SJCRH30 (cell line): ENCODE measurements at places on chromosomes 16 and 17. TPM values are rescaled to one million over a fixed set of nuclear protein-coding genes. Genes with fewer than 3 reads are reported as not detected.

Gene CACNB1
- total RNA-seq = 4.6 and 8.3 TPM in 2 replicates

Gene FGF11
- 4.0 and 5.0 TPM in 2 replicates for total RNA-seq

Gene SMIM5
- 0.14 and 0.18 TPM in 2 replicates for total RNA-seq

Gene TBC1D3K
- not detected in 2 replicates for total RNA-seq

Gene CD300H
- total RNA-seq = not detected in 2 replicates

Gene B9D1
- total RNA-seq = 15.2 and 15.3 TPM in 2 replicates

GRCh38 chr16:85029408-85029784 lies 1.8 kb downstream of the KIAA0513 start:
- no peak for DNase-seq

GRCh38 chr17:81916234-81917001 lies 1.6 kb downstream of the SIRT7 start:
- DNase-seq = no peak

DNA sequence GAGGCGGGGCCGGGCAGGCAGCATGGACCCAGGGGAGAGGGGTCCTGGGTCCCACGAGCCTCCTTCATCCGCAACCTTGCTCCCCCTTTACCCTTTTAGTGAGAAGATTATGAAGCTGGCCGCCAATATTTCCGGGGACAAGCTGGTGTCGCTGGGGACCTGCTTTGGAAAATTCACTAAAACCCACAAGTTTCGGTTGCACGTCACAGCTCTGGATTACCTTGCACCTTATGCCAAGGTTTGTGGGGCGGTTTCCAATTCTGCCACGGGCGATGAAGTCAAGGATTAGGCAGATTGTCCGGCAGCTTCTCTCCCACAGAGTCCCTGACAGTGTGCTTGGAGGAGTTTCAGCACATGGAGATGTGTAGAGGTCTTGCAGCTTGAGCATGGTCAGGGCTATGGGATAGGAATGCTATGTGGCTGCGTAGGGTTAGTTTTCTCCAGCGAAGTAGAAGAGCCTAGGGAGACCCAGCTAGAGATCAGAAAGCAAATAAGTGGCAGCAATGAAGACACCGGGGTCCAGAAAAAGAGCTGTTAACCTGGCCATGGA lies 598 bp downstream of the NIP7 start:
- DNase-seq = no peak

DNA sequence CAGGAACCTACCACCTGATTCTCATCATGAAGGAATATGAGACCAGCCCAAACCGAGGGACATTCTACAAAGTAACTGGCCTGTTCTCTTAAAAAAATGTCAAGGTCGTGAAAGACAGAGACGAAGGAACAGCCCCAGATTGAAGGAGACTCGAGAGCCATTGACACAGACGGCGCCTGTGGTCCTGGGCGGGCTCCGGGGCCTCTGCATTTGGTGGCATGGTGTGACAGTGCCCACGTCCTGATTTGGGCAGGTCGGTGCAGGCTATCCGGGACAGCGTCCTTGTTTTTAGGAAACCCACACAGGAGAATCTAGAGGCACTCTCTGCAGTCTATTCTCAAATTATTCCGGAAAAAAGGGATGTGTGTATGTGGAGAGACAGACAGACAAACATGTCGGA lies 64.1 kb downstream of the ADCY9 start:
- DNase-seq = no peak

DNA sequence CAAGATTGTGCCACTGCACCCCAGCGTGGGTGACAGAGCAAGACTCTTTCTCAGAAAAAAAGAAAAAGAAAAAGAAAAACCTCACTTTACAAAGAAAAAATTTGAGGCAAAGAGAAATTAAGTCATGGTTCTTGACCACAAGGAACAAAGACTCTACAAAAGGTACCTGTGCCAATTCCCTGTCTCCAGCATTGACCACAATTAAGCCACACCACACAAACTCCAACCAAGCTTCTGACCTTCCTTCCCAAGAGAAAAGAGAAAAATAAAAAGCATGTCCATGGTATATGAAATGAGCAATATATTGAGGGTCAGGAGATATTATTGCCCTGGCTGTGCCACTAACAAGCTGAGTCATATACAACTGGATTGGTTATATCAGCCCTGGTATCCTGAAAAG lies 146.3 kb upstream of the NOG start:
- DNase-seq = no peak

DNA sequence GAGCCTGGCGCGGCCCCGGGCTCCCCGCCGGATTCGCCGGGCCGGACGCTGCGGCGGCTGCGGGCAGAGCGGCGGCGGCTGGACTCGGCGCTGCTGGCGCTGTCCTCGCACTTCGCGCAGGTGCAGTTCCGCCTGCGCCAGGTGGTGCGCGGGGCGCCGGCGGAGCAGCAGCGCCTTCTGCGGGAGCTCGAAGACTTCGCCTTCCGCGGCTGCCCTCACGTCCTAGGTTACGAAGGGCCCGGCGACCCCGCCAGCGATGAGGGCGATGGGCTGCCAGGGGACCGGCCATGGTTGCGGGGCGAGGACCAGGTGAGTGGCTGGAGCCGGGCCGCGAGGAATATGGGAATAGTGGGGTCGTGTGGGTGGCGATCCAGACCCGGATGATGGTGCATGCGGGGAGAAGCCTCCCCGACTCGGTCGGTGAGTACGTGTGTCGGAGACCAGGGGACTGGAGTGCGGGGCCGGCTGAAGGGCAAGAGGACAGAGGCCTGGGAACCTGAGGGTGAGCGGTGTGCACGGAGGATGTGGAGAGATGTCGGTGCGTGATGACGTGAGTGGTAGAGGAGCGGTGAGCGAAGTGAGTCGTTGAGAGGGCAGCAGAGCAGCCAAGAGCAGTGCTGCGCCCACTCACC lies 517 bp downstream of the RUNDC1 start:
- DNase-seq = peak; percentile 40

- DNase-seq = peak; percentile 84
Measured at GRCh38 chr17:42120770-42121769, at the start of gene KAT2A. Gene KAT2A (minus strand): TSS chr17:42121367. CDS start chr17:42121304, 63 bp downstream.

DNA sequence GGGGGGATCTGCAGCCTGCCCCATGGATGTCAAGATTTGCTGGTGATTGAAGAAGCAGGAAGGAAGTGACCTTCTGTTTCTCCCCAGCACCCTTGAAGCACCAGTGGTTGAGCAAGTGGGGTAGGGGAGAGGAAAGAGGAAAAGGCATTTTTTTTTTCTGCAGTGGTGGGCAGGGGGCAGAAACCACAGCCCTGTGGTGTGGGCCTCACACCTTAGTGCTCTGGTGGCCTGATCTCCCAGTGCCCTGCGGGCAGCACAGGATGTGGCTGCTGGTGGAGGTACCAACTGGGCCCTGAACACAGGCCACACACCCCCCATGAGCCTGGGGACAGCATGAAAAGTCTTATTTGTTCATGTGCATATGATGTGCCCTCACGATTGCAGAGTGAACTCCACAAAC lies 7.1 kb downstream of the ITGAD start:
- DNase-seq = no peak

DNA sequence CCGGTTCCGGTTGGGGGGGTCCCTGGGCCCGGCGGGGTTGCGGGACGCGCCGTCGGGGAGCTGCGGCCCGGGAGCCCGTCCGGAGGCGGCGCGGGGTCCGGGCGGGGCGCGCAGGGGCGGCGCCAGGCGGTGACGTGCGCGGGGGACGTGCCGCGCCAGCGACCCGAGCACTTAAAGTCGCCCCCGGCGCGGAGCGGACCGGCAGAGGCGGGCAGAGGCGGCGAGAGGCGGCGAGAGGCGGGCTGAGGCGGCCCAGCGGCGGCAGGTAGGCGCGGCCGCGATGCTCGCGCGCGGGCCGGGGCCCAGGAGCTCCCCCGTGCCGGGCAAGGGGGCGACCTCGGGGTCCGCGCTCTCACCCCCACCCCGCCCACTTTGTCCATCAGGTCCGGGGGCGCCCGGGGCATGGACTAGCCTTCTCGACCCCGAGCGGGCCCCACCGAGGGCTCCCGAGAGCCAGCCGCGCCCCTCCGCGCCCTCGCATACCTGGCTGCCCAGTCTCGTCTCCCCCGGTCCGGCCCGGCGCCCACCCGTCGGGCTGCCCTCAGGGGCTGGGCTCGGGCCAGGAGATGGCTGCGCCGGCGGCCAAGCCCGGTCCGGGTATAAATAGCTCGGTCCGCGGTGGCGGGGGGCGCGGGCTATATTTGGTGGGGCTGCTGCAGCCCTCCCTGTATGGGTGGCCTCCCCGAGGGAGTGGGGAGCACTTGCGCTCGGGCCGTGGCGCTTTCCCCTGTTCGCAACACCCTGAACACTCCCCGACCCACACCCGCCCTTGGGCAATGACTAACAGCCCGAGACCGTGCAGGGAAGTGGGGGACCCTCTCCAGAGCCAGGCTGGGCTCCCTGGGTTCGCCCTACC lies at the start of gene SLC16A3:
TSS of gene SLC16A3 (plus strand) at position 201 of the 856 bp plus-strand sequence. CDS start 6,967 bp downstream, outside the sequence.
- no peak for DNase-seq

- DNase-seq = no peak
Measured at GRCh38 chr16:11144122-11144521, 111.9 kb downstream of the SOCS1 start.

DNA sequence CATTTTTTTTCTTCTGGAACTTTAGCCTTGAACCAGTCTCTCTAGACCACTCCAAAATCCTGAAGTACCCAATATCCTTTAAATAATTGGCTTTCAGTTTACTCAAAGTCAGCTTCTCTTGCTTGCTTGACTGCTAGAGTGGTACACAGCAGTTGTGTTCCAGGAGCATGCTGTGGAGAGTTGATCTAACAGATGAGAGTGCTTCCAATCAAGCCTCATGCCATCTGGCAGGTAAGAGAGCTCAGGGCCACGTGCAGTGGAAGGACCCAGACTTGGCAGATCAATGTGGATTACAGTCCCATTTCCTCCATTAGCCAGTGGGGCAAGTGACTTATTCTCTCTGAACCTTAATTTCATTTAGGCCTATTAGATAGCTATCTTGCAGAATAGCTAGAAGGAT lies 15.7 kb downstream of the CNEP1R1 start:
- no peak for DNase-seq

GRCh38 chr16:69823831-69824563 lies 61.9 kb downstream of the WWP2 start:
- DNase-seq = no peak

GRCh38 chr17:49343273-49343672 lies 18.8 kb downstream of the ZNF652 start:
- no peak for DNase-seq

DNA sequence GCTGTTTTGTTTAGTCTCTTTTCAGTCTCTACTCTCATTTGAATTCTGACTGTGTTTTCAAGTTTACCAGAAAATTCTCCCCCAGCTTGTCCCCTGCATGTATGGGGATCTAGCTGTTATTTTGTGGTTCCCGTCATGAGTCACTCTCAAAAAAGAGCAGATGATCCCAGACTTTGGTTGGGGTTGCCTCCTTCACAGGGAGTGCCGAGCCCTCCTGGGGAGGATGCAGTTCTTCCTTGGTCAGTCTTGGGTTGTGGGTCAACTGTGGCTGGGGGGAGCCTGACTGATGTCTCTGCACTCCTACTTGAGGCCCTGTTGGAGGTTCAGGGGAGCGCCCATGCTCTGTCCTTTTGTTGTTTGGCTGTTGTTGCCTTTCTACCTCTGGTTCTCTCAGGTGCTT lies 37.7 kb downstream of the EPN2 start:
- no peak for DNase-seq

DNA sequence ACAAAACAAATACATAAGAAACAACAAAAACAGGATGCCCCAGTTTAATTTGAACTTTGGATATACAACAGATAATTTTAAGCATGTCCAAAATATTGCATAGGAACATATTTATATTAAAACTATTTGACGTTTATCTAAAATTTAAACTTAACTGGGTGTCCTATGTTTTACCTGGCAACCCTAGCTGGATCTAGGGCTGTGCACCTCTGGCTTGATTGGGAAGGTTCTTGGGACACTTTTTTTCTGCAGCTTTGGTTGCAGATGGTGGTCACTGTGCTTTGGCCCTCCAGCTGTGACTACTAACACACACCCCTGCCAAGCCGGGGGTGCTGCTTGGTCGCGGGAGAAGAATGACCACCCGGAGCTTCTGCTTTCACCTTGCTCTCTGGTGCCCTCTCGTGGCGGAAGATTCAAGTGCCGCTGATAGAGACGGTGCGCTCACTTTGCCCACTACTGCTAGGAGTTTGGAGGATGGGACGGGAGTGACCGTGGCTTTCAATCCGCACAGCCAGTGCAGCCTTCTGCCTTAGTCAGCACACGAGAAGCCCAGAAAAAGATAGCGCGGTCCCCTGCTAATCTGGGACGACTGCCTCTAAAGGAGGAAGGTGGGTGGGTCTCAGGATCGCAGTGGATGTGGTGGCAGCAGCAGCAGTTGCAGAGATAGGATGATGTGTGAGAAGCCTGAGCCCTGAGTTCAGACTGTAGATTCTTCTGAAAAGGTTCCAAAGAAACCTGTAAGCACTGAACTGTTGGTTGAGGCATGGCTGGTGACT lies 6.7 kb downstream of the SPACA3 start:
- DNase-seq = peak; percentile 69

DNA sequence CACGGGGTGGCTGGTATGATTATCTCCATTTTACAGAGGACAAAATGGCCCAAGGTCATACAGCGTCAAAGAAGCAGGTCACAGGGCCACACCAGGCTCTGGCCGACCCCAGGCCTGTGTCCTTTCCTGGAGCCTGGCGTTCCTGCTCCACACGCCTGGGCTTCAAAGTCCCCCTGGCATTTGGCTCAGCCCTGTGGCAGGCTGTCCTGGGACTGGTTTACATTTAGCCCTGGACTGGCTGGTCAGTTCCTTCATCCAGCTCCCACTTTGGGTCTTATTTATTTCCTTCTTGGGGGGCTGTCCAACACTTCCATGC lies 15.3 kb downstream of the TBX2 start:
- DNase-seq = no peak

DNA sequence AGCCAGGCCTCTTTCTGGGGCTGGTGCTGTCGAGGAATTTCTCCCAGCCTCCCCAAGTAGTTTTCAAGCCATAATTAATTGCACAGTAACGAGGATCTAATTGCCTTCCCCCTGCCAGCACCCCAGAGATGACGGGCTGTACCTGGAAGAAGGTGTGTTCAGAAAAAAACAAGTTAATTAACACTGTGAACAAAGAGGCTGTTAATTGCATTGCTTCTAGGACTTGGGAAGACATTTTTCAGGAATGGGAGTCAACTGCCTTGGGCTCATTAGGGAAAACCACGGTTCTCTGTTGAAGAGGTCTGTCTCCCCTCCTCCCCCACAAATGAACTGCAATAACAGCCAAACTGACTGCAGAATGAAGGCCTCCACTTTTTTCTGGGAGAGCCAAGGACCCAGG lies 176.7 kb downstream of the CCT6B start:
- DNase-seq = no peak

- DNase-seq = no peak
Measured at GRCh38 chr17:61307905-61308886, 91.4 kb upstream of the TBX2 start.

- no peak for DNase-seq
Measured at GRCh38 chr17:17702449-17703139, 21.3 kb downstream of the RAI1 start.

- no peak for DNase-seq
Measured at GRCh38 chr16:87265261-87265660, 51.9 kb downstream of the C16orf95 start.

- peak; percentile 87 for DNase-seq
Measured at GRCh38 chr17:43878260-43879175, 28.8 kb downstream of the MPP2 start.

- DNase-seq = no peak
Measured at GRCh38 chr17:81285179-81285878, 9.8 kb downstream of the SLC38A10 start.

GRCh38 chr16:48537275-48537674 lies 72.7 kb downstream of the N4BP1 start:
- no peak for DNase-seq
